CD4-positive, alpha-beta T cell treated with Interleukin-6 at 100 ng/mL for 8 hours (primary cell): ENCODE measurements at places on chromosomes 3 and 15.

DNA sequence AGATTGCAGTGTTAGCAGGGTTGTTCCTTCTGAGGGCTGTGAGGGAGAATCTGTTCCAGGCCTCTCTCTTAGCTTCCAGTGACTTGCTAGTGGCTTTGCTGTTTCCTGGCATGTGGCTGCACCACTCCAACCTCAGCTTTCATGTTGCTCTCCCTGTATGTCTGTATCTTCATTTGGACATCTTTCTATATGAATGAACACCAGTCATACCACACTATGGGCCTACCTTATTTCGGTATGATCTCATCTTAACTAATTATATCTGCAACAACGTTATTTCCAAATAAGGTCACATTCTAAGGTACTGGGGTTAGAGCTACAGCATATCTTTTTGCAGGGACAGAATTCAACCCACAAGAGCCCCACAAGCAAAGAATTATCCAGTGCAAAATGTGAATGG, 356.7 kb upstream of the UMPS start:
- no peak for DNase-seq

DNA sequence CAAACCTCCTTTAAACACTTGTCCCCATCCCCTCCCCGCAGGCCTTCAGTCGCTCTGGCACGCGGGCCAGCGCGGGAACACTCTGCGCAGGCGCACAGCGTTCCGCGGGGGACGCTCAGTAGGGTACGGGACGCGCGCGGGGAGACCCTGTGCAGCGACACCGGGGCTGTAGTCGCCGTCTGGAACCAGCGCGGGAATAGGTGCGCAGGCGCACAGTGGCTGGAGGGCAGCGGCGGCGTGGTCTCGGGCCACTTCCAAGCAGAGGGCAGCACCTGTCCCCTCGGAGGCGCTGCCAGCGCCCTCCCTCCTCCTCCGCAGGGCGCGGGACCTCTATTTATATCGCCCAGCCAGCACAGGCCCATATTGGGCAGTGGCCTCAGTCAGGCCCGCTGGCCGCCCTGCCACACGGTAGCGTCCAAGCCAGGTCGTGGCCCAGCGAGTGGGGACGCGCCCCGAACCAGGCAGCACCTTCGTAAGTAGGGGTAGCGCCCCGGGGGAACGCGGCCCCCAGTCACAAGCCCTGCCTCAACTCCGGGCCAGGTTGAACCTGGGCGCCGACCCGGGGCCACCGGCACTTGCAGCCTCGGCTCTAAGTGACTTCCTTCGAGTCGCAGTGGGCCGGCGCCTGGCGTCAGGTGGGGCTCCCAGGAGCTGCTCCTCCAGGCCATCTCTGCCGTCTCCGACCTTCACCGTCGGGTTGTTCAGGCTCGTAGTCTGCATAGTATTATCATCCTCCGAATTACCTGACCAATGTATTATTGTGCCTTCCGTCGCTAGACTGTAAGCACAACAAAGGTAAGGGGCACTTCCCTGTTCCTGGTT, at the start of gene KBTBD12:
Gene KBTBD12 (plus strand): TSS at position 118 of the 822 bp plus-strand sequence. CDS start 7,830 bp downstream, outside the sequence.
- DNase-seq = no peak

DNA sequence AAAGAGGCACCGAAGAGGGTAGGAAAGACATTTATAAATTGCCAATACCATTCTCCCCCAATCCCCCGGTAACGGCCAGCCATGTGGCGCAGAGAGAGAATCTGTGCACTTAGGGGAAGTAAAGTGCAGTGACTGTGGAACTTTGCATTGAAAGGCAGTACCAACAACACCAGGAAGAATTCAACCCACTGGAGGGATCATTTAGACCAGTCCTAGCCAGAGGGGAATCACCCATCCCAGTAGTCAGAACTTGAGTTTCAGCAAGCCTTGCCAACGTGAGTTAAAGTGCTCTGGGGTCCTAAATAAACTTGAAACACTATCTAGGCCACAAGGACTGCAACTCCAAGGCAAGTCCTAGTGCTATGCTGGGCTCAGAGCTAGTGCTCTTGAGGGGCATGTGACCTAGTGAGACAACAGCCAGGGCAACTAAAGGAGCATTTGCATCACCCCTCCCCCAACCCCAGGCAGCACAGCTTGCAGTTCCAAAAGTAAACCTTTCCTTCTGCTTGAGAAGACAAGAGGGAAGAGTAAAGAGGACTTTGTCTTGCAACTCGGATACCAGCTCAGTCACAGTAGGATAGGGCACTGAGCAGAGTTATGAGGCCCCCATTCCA, 15.0 kb downstream of the CEP70 start:
- no peak for DNase-seq

GRCh38 chr3:18423401-18424212, 1.5 kb downstream of the SATB1 start:
- peak; percentile 43 for DNase-seq

DNA sequence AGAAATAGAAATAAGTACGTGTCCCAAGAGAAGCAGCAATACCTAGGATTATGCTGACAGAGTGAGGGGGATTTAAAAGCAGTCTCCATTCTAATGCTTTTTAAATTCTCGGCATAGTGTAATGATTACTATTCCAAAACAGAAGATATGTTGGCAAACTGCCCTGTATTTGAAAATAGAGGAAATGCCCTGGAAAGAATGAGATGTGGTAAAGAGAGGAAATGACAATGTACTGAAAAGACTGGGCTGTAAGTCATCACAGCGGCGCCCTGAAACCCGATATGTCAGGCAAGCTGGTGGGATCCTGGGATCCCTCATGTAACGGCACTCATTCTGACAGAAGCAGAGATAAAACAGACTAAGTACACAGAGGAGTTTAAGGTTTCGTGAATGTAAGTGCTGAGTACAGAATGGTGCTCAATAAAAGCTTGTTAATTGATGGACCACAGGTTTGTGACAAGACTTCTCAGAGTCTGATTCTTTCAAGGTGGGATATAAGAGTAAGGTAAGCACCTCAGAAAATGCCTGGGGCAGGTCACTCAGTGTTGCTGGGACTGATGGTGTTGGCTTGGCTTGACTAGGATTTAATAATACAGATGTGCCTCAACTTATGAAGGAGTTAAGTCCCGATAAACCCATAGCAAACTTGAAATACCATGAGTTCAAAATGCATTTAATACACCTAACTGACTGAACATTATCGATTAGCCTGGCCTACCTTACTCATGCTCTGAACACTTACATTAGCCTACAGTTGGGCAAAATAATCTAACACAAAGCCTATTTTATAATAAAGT, 91.4 kb downstream of the NFKBIZ start:
- no peak for DNase-seq

GRCh38 chr15:40266828-40267304, 16.0 kb downstream of the ANKRD63 start:
- DNase-seq = no peak

GRCh38 chr15:69082554-69082953, 68.1 kb downstream of the NOX5 start:
- DNase-seq = no peak

- no peak for DNase-seq
These were observed 17.7 kb downstream of the SOX2 start for GRCh38 chr3:181729341-181729869.

- DNase-seq = no peak
These were observed 458.8 kb upstream of the SEMA6D start for GRCh38 chr15:47258521-47258920.

GRCh38 chr3:3504686-3505085, 294.5 kb upstream of the LRRN1 start:
- DNase-seq = no peak

- peak; percentile 22 for DNase-seq
These were observed 164.0 kb downstream of the MINAR1 start for GRCh38 chr15:79595995-79596622.

DNA sequence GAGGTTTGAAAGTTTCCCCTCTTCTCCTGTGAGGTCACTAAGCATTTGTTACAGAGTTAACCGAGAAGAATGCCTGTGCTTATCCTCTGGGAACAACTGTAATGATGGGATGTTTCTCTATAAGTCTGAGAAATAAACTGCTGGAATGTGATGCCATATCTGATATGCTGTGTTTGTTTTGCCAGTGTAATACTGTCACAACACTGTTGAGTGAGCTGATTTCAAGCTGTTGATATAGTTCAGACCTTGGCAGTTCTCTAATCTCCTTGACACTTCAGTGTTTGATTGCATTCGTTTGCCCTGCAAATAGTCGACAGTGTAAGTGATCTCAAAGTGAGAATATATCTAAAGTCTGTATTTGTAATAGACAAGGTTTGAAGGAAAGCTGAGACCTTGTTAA, 73.3 kb downstream of the PTPRG start:
- DNase-seq = no peak

GRCh38 chr3:120683671-120684301, 1.7 kb upstream of the HGD start:
- no peak for DNase-seq

DNA sequence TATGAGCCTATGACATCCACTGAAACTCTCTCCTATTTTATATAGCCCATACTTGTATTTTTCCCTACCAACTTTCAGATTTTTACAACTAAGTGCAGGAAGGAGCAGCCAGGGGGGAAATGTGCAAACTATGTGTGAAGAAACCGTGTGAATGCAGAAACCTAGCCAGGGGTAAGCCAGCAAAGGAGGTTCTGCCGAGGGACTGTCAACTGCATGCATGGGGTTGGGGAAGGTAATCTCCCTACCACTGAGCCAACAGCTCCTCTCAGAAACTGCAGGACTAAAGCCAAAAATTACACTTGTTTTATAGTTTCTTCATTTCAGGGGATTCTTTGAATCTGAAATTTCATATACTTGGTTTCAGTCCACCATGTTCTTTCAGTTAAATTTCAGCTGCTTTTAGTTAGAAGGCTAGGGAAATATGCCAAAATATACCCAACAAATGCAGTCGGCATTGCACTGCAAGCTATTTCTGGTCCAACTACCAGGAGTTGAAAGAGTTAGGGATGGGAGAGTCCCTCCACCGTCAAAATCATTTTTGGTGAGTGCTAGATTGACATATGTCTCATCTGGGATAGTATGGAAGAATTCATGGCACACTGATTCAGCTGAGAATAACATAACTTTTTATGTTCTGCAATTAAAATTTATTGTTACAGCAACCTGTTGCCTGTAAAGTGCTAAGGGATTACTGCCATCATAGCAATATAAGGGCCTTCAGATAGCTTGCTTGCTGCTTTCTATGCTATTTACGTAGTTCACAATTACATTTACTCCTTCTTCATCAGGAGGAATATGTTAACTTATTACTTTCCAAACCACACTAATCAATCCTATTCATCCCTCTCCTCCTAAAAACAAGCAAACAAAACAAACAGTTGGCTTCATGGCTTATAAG, 904.2 kb downstream of the ROBO1 start:
- no peak for DNase-seq

DNA sequence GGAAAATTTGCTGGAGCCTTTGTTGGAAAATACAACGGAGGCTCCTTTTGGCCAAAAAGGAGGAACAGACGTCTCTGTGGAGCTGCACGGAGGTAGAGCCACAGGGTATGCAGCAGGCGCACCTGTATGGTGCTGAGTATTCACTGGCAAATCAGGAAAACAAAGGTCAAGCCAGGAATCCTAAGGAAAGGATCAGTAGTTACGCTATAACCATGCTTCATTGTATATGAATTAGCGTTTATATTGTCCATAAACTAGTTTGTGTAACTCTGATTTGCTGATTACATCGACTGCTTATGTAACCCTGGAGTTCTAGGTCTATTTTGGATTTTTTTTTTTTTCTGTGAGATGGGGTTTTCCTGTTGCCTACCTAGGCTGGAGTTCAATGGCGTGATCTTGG, 45.4 kb downstream of the LPP start:
- no peak for DNase-seq

- DNase-seq = no peak
These were observed 326.0 kb upstream of the ONECUT1 start for GRCh38 chr15:53116169-53116568.

DNA sequence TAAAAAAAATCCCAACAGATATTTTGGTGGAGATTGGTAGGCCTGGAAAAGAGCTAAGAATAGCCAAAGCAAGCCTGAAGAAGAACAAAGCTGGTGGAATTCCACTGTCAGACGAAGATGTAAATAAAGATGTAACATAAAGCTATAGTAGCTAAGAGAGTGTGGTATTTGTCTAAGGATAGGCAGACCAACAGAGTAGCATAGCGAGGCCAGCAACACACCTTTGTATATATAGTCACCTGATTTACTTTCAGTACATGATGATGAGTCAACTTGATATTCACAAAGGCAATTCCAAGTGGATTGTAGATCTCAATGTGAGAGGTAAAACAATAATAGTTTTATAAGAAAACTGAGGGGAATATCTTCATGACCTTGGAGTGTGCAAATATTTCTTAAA, 53.6 kb upstream of the SYN2 start:
- DNase-seq = no peak

- no peak for DNase-seq
These were observed 95.1 kb downstream of the TP63 start for GRCh38 chr3:189726277-189726676.

- DNase-seq = no peak
These were observed 146.1 kb downstream of the UACA start for GRCh38 chr15:70617076-70617910.

DNA sequence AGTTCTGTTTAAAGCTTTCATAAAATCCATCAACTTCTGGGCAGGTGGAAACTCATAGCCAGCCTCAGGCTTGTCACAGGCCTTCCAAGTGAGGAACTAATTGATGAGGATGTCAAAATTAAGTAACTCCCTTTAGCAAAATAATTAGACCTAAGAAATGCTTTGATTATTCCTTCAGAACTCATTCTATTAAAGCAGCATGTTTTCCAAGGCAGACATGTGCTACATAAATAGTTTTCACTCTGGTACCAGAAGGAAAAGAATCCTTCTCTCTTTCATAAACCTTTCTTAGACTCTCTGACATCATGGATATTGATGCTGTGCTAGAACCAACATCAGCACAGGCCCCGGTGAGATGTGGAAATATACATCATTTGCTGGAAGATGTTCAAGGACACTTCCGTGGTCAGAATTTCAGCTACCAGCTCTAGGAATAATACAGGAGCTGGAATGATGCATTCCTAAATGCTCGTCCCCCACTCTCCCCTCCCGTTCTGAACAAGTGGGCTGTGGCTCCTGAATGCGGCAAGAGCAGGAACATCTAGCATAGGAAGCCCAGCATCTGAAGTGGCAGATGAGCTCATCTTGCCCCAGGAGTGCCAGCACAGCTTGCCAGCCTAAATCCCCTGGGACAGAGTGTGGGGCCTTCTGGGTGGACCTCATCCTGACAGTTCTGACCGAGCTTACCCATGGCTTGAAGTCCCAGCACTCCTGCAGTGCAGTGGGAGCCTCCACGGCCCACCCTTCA, 82.4 kb downstream of the WWTR1 start:
- DNase-seq = no peak

GRCh38 chr3:138879541-138880380, 45.0 kb upstream of the PIK3CB start:
- no peak for DNase-seq

DNA sequence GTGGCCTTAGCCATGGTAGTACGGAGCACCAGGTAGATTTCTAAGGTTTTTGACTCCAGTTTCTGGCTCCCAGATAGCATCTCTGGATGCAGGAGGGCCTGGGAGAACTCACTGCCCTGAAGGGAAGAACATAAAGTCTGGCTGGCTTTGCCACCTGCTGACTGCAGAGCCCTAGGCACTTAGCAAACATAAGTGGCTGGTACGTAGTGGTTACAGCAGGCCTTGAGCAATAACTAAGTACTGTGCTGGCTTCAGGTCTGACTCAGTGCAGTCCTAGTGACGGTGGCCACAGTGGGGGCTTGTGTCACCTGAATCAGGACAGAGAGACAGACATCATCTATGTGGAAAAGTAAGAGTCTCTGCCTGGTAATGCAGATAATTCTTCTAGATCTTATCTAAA, 871.1 kb downstream of the PDCD6IP start:
- no peak for DNase-seq
